ENCODE measurements at places on chromosomes 4 and X.

DNA sequence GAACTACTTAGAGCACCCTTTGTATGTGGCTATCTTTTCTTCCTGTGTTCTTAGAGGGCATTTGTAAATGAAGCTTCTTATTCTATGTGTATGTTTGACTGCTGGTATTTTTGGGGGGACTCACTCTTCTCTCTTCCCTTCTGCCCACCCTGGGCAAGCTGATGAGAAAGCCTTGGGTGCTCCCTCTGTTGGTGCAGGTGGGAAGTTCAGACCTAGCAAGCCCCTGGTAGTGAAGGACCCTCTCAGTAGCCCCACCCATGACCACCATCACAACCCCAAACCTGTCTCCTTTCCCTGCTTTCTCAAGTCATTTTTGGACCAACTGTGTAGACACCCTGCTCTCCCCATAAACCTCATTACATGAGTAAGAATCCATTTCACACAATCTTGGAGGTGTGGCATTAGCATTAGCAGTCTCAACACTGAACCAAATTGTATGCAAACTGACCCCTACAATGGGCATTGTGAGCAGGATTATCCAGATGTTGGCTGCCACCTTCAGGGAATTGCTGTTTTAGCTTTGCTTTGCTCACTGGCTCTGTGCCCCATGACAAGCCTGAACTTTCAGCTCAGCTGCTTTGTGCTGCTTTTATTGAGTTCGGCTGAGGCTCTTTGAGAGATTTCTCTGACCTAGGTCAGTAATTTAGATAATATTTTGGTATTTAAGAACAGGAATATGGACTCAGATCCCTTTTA, 27.9 kb downstream of the TRIM61 start:
- peak; percentile 2 for DNase-seq

DNA sequence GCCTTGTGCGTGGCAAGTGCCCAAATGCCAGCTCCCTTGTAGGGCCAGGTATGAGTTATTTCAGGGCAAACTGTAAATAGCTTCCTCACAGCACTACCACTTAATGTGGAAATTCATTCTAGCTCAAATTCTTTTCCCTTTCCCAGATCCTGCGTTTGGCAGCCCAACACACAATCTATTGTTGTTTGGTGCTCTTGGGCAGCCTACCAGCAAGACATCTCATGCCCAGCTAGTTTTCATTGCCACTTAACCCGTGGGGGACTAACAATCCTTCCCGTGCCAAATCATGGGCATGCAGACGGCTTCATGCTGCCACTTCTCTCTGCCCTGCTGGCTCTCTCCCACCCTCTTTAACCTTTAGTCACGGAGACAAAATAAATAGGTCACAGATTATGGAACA, 454.2 kb downstream of the GRIA2 start:
- no peak for DNase-seq

DNA sequence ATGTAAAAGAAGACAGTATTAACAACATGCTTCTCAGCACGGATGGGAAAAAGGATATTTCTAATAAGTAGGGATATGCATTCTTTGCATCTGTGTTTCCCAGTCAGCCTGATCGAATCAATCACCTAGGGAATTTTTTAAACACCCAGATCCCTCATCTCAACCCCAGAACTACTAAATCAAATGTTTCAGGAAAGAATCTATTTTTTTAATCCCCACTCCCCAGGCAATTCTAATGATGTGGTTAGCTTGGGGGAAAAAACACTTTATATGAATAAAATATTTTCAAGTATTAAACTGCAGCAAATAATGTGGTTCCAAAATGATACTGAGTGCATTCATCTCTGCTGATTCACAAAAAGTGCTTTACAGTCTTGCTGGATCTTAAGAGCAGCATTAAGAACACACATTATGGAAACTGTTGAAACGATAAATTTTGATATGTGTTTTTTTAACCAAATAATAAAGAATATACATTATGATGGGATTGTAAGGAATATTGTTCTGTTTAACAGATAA, 68.7 kb upstream of the GUCY1A1 start:
- no peak for DNase-seq

- DNase-seq: no peak
Observed at GRCh38 chrX:14872355-14872754, 514 bp downstream of the FANCB start.

GRCh38 chr4:146445198-146446150, 76.3 kb downstream of the SLC10A7 start:
- no peak for DNase-seq

DNA sequence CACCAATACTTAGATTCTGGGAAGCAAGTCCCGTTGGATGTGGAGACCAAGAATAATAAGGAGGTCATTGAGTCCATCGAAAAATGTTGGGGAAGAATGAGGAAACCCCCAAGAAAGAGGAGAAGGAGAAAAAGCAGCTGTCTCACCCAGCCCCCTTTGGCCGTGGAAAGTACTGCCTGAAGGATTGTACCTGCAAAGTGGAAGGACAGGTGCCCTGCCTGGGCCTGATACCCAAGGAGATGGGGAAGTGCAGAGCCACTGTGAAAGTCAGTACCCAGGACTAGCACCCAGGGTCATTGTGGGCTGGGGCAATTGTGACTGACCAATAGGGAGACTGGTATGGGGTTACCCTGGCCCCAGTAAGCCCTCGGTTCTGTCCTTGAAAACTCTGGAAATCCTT, 13.8 kb upstream of the CFAP299 start:
- no peak for DNase-seq

DNA sequence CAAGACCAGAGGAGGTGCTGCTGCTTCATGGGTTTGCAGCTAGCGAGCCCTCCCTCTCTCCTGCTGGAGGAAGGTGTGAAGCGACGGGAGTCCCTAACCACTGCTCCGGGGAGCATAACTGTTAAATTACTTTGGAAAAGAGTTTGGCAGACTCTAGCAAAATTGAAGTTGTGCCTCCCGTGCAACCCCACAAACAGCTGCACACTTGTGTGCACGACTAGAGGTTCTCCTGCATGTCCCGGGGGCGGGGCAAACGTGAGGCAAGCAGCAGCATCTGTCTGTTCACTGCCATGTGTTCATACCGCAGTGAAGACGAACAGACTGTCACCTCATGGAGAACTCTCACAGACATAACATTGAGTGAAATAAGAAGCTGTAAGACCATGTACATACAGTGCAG, 34.5 kb downstream of the TNIP2 start:
- DNase-seq: peak; percentile 31

- DNase-seq: no peak
Observed at GRCh38 chr4:177308847-177309521, 690 bp upstream of the NEIL3 start.

- DNase-seq: no peak
Observed at GRCh38 chrX:21658152-21658737, at the start of gene KLHL34. Gene KLHL34 (minus strand): TSS chrX:21658330. CDS start chrX:21657788, 542 bp downstream.

- peak; percentile 8 for DNase-seq
Observed at GRCh38 chrX:151175283-151176062, 911 bp upstream of the GPR50 start.

GRCh38 chrX:105635794-105636193, 186.5 kb upstream of the NRK start:
- DNase-seq: no peak

- DNase-seq: no peak
Observed at GRCh38 chrX:31255310-31256033, 183.6 kb upstream of the FTHL17 start.

- no peak for DNase-seq
Observed at GRCh38 chr4:6380746-6381410, 91.5 kb downstream of the PPP2R2C start.

GRCh38 chr4:8699479-8700145, 107.0 kb downstream of the CPZ start:
- DNase-seq: no peak

- DNase-seq: no peak
Observed at GRCh38 chr4:77092975-77093374, 17.2 kb upstream of the CCNI start.

- DNase-seq: no peak
Observed at GRCh38 chrX:96445531-96446065, 239.0 kb upstream of the DIAPH2 start.

DNA sequence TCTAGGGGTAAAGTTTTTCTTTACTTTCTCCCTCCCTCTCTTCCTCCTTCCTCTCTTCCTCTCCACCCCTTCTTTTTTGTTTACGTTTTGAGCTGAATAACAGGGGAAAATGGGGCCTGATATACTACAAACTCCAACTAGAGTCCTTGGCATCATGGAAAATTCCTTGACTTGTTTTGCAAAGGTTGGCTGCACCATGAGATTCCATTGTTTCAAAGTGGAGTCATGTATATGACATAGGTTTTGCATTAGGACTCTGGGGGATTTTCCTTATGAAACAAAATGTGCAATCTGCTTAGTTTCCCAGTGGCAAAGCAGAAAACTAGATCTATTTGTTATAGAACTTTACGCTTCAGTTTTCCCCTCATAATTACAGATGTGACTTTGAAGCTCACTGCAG, 233.5 kb upstream of the PGRMC2 start:
- no peak for DNase-seq

- DNase-seq: no peak
Observed at GRCh38 chr4:40990899-40991265, 223.5 kb downstream of the APBB2 start.

GRCh38 chrX:31713120-31713519, 641.3 kb upstream of the FTHL17 start:
- DNase-seq: no peak

DNA sequence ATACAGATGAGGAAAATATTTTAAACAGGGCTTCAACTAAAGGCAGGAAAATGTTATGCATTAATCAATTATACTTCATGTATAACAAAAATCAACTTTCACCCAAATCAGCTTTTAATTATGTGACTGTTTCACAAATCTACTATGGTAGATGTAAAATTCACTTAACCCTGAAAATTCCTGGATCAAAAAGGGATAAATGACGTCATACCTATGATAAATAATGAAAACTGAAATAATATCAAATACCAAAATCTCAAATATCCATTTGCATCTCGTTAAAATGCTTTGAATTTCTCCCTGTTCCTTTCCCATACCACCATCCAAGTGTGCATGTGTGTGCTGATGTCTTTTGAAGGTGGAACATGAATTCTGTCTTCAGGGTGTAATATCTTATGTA, 11.5 kb downstream of the S100G start:
- DNase-seq: no peak

DNA sequence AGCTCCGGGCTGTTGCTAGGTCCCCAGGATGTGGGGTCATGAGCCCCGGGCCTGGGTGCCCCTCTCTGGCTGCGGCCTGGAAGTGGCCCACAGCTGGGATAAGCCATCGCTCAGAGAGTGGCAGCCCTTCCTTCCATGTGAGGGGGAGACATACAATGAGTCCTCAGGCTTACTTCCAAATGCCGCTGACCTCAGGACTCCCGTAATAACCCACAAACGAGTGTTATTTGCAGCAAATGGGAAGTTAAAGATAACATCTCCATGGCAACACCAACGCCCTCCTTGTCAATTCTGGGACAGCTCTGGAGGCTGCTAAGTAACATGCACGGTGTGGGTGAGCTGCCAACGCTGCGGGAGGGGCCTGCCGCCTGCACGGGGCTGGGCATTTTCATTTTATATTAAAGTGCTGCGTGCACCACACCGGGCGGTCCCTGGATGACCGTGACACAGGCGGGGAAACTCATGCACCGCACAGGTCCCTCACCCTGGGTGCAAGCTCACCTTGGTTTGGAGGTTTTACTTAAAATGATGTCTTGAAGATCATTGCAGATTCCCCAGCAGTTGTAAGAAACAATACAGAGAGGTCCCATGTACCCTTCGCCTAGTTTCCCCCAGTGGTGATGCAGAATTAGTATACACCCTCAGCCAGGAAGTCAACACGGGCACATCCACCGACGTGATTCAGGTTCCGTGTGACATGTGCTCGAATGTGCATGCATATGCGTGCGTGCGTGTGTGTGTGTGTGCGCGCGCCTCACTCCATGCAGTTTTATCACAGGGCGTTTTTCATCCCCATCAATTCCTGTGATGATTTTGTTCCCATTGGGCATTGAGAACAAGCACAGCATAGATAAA, 79.4 kb downstream of the ABLIM2 start:
- DNase-seq: peak; percentile 18

DNA sequence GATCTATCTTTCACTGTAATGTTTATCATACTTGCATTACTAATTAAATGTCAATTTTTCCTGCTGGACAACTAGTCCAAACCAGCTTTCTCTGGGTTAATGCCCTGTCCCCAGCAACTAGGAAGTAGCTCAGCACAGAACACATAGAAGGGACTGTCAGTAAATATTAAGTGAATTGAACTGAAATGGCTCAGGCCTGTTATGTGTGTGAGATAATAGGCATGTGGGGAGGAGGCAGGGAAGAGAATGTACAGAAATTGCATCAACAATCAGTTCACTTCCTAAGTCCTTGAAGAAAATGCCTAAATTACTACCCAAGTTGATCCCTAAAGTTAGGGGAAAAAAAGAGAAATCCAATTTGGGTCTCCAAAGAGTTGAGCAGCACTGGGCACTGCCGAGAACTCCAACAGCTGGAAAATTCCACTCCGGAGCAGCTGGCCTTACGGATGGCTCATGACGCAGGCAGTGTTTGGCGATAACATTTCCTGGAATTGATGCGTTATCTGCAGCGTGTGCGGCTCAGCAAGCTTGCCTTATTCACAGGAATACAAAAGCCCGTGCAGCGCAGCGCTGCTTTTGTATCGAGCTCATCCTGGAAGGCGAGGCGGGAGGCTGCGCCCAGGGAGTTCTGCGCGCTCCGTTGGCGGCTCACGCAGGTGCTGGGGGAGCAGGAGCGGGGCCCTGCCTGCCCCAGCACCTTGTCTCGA, 297.3 kb upstream of the LCORL start:
- DNase-seq: no peak

GRCh38 chrX:114583646-114584374, at the start of gene HTR2C:
Gene HTR2C (plus strand): TSS chrX:114584086. CDS start chrX:114726937, 142,851 bp downstream.
- no peak for DNase-seq

DNA sequence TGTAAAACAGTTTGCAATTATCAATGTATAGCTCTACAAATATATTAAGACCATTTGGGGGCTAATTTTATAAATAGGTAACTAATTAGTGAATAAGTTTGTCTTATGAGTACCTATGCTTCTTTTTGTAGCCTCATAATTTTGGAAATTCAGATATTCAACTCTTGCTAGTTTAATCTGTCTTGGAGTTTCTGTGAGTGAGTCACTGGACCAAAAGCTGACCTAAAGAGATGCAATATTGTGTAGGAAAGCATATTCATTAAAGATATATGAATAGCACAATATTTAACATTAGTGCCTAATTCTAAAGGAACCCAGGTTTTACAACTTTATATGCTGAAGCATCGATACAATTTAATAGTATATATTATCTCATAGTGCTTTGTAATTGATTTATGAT, 161.3 kb upstream of the PCDH18 start:
- DNase-seq: no peak

GRCh38 chr4:150173432-150173861, 95.2 kb downstream of the DCLK2 start:
- no peak for DNase-seq

DNA sequence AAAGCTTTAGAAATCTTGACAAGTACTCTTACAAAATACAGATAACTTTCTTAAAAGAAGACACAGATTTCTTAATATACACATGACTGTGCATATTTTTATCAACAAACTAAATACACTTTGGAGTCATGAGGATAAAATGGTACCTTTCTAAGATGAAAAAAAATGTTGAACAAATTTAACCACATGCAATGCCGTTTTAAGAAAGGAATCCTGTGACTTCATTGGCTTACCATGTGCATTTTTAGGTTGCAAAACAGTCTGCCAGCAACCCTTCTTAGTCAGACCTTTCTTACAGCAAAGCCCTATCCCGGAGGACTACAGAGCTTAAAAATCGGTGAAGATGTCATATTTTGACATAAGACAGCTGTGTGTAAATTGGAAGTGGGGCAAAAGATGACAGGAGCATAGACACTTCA, 51.7 kb downstream of the GASK1B start:
- no peak for DNase-seq

GRCh38 chrX:153873282-153874084, 12.5 kb downstream of the L1CAM start:
- peak; percentile 96 for DNase-seq

All from NCI-H524 (cell line).